ENCODE measurements at places on chromosomes 6 and 20. TPM values are rescaled to one million over a fixed set of nuclear protein-coding genes. Genes with fewer than 3 reads are reported as not detected.

GRCh38 chr6:34044945-34045595, 100.8 kb downstream of the GRM4 start:
- no peak for DNase-seq

GRCh38 chr6:32969685-32970412, 1.5 kb downstream of the BRD2 start:
- peak; percentile 98 for DNase-seq

GRCh38 chr6:155510879-155511278, 55.2 kb upstream of the NOX3 start:
- no peak for DNase-seq

GRCh38 chr6:152573762-152574161, 63.4 kb downstream of the SYNE1 start:
- no peak for DNase-seq

- DNase-seq = no peak
Measured at GRCh38 chr6:88629838-88630494, 333.5 kb downstream of the RNGTT start.

DNA sequence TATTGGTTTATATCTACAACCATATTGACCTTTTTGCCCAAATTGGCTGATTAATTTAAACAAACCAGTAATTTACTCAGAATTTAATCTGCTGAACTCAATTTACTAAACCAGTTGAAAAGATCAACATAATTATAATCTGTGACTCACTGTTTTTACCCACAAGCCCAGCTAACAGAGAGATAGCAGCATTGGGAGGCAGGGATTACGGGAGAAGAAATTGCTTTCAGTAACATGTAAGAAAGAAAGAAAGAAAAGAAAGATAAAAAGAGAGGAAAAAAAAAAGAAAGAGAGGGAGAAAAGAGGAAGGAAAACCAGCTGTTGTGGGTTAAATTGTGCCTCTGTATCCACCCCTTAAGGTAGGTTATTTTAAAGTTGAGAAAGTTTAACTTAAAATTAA, 13.3 kb upstream of the RHAG start:
- no peak for DNase-seq

DNA sequence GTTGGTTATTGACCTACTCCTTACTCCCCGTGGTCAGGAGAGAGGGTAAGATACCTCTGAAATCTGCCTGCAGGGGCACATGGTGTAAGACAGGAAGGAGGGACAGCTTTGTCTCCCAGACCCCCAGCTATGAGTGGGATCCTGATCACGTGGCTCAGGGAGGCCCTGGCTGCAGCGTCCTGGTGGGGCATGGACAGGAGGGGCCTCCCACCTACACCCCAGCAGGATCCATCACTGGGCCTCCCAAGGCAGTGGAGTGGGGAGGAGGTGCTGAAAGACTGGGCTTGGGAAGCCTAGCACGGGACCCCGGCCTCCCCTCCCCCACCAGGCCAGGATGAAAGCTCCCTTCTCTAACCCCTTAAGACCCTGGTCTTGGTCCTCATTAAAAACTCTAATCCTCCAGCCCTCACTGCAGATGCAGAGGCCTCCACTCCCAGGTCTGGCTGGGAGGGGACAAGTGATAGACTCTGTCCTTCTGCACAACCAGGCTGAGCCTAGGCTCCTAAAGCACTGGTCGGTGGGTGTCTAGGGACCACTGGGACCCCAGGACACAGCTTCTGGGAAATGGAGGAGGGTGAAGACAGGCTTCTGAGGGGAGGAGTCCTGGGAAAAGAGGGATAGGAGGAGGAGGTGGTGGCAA, 29.6 kb upstream of the VEGFA start:
- no peak for DNase-seq

- peak; percentile 49 for DNase-seq
Measured at GRCh38 chr6:44122801-44123200, 4.5 kb downstream of the MRPL14 start.

NRN1 gene
- 0.26 TPM for polyA plus RNA-seq

DNA sequence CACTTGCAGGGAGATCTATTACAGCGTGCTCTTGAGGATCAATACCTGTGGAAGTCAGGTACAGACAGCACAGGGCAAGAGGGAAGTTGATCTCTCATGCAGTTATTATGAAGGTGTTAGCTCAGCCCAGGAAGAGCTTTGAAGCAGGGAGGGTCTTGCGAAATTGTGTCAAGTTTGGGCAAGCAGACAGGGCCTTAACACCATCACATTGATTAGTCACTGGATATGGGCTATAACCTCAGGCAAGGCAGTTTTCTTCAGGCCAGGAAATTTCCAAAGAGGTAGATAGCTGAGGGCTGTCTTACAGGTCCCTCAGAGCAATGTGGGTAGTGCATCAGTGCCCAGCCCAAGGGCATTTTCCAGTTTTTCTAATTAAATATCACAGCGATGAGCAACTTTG, 643.8 kb downstream of the DHX35 start:
- no peak for DNase-seq

Data from cardiac muscle cell (in vitro differentiated cells and primary cell).